ENCODE measurements at places on chromosomes 6 and 20. TPM values are rescaled to one million over a fixed set of nuclear protein-coding genes. Genes with fewer than 3 reads are reported as not detected.

Gene IP6K3
- total RNA-seq = not detected

Gene EPPIN
- total RNA-seq = 1.1 TPM

Gene GABRR1
- not detected for total RNA-seq

Gene C6orf58
- not detected for total RNA-seq

Gene NOTCH4
- total RNA-seq = 9.3 TPM

Gene FOXQ1
- 0.82 TPM for total RNA-seq

Gene SDC4
- total RNA-seq = 50.3 TPM

- H3K27me3 ChIP-seq = no peaks in the 10 kb centered on the region
- H3K36me3 ChIP-seq = no peaks in the 10 kb centered on the region
- H3K27ac ChIP-seq = no peak overlapping the region
- no peak overlapping the region for H3K4me3 ChIP-seq
- DNase-seq = no peak
These were observed 67.7 kb downstream of the ANKRD6 start for GRCh38 chr6:89500611-89501010.

- no peak overlapping the region for H3K27ac ChIP-seq
- H3K4me3 ChIP-seq = no peak overlapping the region
- H3K27me3 ChIP-seq = no peaks in the 10 kb centered on the region
- H3K36me3 ChIP-seq = no peaks in the 10 kb centered on the region
- no peak for DNase-seq
These were observed 83.2 kb downstream of the GCLC start for GRCh38 chr6:53461696-53462095.

DNA sequence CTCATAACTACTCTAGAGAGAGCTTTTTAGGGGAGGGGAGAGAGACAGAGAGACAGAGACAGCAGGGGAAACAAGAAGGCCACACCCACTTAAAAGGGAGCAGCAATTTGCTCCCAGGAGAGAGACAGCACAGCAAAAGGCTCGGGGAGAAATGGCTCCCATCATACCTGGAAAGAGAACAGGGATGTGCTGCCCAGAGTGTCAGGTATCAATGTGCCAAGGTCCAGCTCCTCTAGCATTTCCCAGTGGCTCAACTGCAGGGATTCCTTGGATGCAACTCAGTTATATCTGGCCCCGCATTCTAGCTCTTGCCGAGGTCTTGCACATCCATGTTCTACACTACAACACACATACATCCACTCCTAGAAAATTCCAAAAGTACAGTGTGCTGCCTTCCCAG lies 304.0 kb upstream of the CDYL start:
- H3K36me3 ChIP-seq = no peaks in the 10 kb centered on the region
- no peaks in the 10 kb centered on the region for H3K4me1 ChIP-seq
- H3K4me3 ChIP-seq = no peak overlapping the region

- H3K27me3 ChIP-seq = no peaks in the 10 kb centered on the region
- H3K4me3 ChIP-seq = peak overlapping the region; percentile 30
- H3K4me1 ChIP-seq = no peaks in the 10 kb centered on the region
- no peak overlapping the region for H3K27ac ChIP-seq
- H3K36me3 ChIP-seq = no peaks in the 10 kb centered on the region
These were observed 38.2 kb downstream of the C6orf132 start for GRCh38 chr6:42104095-42104803.

DNA sequence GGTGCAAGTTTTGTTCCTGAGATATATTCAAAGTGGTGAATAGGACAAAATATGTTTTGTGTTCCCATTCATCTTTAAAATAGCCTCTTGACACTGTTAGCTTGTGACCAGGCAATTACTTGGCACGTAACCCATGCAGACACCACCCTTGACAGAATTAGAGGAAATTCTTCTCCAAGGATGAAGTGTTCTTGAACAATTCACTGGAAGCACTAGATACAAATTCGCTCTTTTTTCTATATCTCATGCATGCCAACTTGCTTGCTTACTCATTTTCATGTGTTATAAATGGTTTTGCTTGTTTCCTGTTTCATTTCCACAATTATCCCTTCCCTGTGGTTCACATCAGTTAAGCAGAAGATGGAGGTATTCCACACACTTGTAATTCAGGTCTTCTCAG lies 105.2 kb upstream of the MAN1A1 start:
- DNase-seq = no peak
- no peak overlapping the region for H3K27ac ChIP-seq

GRCh38 chr6:107959392-107959791 lies 1.4 kb upstream of the SEC63 start:
- H3K27me3 ChIP-seq = no peaks in the 10 kb centered on the region
- peak; percentile 33 for DNase-seq
- H3K27ac ChIP-seq = no peak overlapping the region
- H3K4me3 ChIP-seq = no peak overlapping the region

DNA sequence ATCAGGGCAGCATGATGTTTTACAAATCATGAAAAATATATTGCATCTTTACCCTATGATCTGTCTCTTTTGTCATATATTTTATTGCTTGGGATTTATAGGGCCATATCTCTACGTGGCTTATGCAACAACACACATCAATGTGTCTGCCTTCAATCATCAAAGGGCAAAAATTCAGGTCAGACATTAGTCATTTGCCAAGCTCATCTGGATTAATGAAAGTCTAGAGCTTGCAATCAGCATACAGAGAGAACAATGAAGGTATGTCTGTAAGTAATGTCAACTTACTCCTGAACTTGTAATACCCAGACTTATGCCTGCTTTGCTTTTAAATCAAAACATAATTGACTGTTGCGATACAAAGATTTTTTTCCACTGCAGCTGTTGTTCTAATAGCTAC lies 282.7 kb downstream of the HAO1 start:
- H3K36me3 ChIP-seq = no peaks in the 10 kb centered on the region
- no peaks in the 10 kb centered on the region for H3K27me3 ChIP-seq
- H3K4me3 ChIP-seq = no peak overlapping the region
- H3K27ac ChIP-seq = no peak overlapping the region
- DNase-seq = no peak

DNA sequence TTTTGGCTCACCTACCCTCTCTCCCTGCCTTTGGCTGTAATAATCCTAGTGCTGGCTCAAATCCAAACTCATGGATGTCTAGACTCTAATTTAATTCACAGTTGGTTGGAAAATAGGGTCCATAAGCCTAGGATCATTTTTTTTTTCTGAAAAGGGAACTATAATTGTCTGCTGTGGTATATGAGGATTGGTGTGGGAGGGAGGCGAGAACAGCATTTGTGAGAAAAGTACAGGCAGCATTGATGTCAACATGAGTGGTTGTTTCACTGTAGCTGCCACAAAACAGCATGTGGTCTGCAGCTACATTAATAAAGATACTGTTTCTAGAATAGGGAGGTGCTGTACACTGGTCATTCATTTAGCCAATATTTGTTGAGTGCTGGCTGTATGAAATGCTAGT lies 18.6 kb upstream of the POLR1H start:
- H3K27me3 ChIP-seq = no peaks in the 10 kb centered on the region
- no peak overlapping the region for H3K27ac ChIP-seq
- no peak for DNase-seq
- no peak overlapping the region for H3K4me3 ChIP-seq
- H3K4me1 ChIP-seq = no peaks in the 10 kb centered on the region

- DNase-seq = no peak
- no peaks in the 10 kb centered on the region for H3K36me3 ChIP-seq
- H3K4me3 ChIP-seq = no peak overlapping the region
- no peak overlapping the region for H3K27ac ChIP-seq
- H3K27me3 ChIP-seq = no peaks in the 10 kb centered on the region
These were observed 288.9 kb upstream of the IRAK1BP1 start for GRCh38 chr6:78578430-78578829.

DNA sequence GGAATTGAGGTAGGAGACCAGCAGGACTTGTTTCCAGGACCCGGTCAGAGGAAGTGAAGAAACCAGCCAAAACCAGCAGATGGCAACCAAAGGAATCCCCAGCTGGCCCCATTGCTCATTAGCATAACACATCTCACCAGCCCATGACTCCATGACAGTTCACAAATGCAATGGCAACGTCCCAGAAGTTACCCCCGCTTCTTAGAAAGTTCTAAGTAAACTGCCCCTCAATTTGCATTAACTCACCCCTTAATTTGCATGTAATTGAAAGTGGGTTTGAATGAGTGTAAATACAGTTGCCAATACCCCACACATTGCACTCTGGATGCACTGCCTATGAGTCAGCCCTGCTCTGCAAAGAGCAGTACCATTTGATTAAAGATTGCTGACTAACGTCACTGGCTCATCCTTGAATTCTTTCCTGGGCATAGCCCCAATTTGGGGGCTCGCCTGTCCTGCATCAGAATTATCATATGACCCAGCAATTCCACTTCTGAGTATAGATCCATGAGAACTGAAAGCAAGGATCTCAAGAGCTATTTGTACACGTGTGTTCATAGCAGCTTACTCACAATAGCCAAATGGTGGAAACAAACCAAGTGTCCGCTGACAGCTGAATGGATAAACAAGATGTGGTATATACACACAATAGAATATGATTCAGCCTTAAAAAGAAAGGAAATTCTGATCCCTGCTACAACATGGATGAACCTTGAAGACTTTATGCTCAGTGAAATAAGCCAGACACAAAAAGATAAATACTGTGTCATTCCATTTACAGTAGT lies 36.4 kb downstream of the MYLK4 start:
- no peaks in the 10 kb centered on the region for H3K27me3 ChIP-seq
- no peak overlapping the region for H3K27ac ChIP-seq
- no peaks in the 10 kb centered on the region for H3K36me3 ChIP-seq
- no peak overlapping the region for H3K4me3 ChIP-seq
- peak; percentile 51 for DNase-seq
- H3K4me1 ChIP-seq = no peaks in the 10 kb centered on the region

DNA sequence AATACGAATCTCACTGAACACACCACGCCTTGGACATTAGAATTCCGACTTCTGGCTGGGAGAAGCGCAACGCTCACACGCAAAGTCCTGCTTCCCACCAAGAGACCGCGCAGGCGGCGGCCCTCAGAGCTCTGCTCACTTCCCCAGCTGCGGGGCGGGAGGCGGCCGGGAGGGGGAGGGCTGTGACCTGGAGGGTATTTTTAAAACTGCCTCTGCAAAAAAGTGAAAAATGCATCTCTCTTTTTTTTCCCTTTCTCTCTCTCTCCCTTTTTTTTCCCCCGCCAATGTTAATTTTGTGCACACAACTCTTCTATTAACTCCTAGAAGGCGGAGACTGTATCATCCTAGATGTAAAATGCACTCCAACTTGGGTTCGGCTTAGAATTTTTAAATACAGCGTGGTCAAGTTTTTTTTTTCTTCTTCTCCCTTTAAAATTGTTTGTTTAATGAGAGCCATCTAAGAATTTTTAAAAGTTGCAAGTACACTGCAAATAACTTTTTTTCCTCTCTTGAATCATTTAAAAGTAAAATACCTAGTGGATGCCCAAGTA lies 66.4 kb downstream of the STX11 start:
- no peaks in the 10 kb centered on the region for H3K27me3 ChIP-seq
- H3K27ac ChIP-seq = peak overlapping the region; percentile 97
- H3K4me3 ChIP-seq = peak overlapping the region; percentile 56

DNA sequence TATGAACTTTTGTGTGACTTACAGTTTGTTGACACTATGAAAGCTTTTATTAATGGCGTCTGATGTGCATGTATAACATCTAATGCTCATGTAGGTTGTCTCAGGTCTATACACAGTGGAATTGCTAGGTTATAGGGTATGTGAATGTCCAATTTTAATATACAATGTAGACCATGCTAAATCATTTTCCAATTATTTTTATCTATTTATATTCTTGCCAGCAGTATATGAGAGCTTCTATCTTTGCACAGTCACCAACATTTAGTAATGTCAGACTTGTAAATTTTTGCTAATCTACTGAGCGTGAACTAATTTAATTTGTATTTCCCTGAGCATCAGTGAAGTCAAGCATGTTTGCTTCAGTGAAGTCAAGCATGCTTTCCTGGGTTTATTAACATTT lies 64.4 kb downstream of the TPD52L1 start:
- no peaks in the 10 kb centered on the region for H3K27me3 ChIP-seq
- peaks cover 3% of the 10 kb centered on the region for H3K4me1 ChIP-seq
- no peaks in the 10 kb centered on the region for H3K36me3 ChIP-seq
- H3K27ac ChIP-seq = no peak overlapping the region

DNA sequence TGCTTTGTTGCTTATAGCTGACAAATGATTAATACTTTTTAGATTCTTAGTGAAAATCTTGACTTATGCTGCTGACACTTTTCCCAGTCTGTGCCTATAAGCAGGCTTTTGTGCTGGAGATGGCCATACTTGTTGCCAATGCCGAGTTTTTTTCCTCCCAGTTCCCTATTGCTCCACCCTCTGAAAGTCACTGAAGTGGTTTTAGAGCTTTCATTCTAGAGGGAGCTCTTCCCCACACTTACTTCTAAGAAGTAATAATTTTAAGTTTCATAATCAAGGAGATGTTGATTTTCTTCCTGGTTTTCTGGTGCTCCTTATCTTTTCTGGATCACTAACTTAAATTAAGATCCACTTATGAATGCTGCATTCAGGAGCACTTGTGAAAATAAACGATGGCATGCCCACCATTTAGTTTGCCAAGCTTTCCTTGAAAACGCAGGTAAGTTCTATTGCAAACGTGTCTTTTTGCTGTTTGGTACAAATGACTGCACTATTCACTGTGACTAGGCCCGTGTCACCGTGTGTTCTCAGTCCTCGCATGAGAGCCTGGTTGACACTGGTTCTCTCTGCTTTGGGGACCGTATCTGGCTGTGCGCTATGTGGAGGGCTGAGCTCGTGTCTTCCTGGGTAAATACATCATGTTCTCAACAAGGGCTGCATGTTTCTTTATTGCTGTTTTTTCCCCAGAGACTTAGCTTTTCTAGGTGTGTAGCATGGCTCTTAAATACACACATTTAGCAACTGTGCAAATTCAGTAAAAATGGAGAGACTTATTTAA lies 50.2 kb downstream of the GFRA4 start:
- no peak overlapping the region for H3K27ac ChIP-seq
- no peaks in the 10 kb centered on the region for H3K36me3 ChIP-seq
- no peaks in the 10 kb centered on the region for H3K27me3 ChIP-seq
- no peak overlapping the region for H3K4me3 ChIP-seq
- H3K4me1 ChIP-seq = no peaks in the 10 kb centered on the region

DNA sequence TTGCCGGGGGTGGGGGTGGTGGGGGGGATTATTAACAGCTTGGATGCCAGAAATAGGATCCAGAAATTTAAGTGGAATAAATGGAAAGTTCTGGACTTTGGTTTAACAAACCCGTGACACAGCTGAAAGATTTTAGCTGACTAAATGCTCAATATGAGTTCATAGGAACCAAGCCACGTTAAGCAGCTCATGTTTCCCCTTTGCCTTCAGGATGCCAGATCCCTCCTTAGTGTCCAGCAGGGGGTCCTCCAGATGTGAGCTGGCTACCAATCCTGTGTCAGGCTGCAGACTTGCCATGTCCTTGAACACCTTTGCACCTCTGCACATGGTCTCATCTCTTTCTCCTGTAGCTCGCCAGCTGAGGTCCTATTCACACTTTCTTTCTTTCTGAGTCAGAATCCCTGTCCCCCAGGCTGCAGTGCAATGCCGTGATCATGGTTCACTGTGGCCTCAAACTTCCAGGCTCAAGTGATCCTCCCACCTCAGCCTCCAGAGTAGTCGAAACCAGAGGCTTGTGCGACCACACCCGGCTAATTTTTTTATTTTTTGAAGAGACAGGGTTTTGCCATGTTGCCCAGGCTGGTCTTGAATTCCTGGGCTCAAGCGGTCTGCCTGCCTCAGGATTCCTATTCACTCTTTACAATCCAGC lies 133.3 kb upstream of the ARMC2 start:
- no peaks in the 10 kb centered on the region for H3K27me3 ChIP-seq
- no peak for DNase-seq
- peaks cover 22% of the 10 kb centered on the region for H3K4me1 ChIP-seq
- no peaks in the 10 kb centered on the region for H3K36me3 ChIP-seq
- H3K4me3 ChIP-seq = no peak overlapping the region
- no peak overlapping the region for H3K27ac ChIP-seq

Data from ovary (tissue), 10 donors.